ENCODE measurements at places on chromosomes 7 and 10.

GRCh38 chr7:153065051-153065450, 305.5 kb downstream of the ACTR3B start:
- DNase-seq, result no peak

DNA sequence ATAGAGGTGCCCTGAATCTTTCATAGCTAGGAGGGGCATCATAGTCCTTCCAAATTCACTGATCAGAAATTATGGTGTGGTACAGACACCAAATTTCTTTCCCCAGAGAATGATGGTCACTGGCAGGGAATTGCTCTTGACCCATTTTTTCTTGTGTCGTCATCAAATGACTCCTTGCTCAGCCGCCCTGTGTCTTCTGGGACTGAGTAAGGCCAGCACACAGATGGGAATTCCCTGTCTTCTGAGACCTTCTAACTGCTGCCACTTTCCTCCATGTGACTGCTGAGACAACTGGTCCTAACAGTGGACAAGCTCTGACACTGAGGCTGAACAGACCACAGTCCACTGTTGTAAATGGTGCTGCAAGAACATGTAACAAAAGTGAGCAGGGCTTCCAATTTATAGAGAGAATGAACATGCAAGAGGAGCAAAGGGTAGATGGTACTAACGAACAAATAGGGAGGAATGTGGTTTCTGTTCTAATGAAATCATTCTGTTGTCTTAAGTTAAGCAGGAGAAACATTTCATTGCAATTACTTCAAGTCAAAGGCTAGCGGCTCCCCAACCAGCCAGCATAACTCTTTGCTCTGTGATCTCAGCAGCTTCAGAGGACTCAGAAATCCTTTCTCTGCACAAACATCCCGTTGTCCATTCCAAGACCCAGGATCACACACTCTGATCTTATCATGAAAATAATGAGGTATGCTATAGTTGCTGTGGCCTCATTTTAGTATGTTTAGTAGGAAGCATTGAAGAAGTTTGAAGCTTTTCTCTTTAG, 235.9 kb upstream of the PRSS1 start:
- DNase-seq, result no peak

DNA sequence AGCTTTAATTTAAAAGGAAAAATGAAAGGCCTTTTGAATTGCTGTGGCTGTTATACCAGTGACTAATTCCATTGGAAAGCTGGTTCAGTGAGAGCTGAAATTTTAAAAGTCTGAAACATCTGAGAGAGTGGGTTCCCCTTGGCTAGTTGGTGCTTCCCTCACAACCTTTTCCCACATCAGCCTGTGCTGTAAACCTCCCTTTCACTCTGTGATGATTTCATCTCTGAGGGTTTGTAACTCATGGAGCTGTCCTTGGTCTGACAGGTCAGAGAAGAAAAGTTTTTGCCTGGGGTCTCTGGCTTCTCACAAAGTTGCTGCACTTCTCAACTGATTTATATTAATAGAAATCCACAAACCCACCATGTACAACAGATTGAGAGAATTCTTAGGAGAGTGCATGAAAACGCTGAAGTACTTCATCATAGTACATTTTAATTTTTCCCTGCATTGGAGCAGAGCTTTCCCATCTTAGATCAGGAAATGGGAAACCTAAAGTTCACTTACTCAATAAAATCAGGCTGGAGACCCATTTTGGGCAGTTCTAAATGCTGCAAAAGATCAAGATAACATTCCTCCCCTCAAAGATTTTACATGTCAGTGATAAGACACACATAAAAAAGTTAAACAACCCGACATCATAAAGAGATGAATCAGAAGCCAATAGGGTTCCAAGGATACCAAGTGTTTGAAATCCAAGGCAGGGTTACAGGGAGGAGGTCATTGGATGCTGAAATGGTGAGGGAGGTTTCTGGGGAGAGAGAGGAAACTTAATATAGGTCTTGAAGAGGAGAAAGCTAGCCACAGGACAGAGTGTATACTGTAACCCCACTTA, 157.0 kb upstream of the MKLN1 start:
- DNase-seq, result no peak

DNA sequence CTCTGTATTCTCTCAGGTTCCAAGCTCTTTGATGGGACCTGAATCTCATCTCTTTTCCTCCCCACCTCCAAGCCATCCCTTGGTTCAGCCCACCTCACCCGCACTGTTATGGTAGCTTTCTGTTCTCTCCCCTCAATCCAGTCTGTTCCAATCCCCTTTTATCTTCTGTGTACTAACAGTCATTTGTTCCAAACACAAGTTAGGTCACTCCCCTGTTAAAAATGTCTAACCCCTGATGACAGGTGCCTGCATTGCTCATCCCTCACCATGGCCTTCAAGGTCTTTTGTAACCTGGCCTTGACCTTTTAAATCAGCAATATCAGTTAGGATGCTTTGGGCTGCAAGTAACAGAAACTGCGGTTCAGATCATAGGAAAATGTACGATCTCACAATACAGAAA, 74.8 kb downstream of the CYP26A1 start:
- no peak for DNase-seq

GRCh38 chr10:44984671-44985101, 6.1 kb upstream of the DEPP1 start:
- no peak for DNase-seq

- no peak for DNase-seq
Measured at GRCh38 chr10:3203016-3203811, 30.6 kb upstream of the PITRM1 start.

GRCh38 chr10:71392791-71393781, 3.6 kb upstream of the CDH23 start:
- no peak for DNase-seq

GRCh38 chr7:38795593-38795992, 113.4 kb downstream of the VPS41 start:
- no peak for DNase-seq

GRCh38 chr7:74064696-74065095, 18.9 kb upstream of the LIMK1 start:
- no peak for DNase-seq

DNA sequence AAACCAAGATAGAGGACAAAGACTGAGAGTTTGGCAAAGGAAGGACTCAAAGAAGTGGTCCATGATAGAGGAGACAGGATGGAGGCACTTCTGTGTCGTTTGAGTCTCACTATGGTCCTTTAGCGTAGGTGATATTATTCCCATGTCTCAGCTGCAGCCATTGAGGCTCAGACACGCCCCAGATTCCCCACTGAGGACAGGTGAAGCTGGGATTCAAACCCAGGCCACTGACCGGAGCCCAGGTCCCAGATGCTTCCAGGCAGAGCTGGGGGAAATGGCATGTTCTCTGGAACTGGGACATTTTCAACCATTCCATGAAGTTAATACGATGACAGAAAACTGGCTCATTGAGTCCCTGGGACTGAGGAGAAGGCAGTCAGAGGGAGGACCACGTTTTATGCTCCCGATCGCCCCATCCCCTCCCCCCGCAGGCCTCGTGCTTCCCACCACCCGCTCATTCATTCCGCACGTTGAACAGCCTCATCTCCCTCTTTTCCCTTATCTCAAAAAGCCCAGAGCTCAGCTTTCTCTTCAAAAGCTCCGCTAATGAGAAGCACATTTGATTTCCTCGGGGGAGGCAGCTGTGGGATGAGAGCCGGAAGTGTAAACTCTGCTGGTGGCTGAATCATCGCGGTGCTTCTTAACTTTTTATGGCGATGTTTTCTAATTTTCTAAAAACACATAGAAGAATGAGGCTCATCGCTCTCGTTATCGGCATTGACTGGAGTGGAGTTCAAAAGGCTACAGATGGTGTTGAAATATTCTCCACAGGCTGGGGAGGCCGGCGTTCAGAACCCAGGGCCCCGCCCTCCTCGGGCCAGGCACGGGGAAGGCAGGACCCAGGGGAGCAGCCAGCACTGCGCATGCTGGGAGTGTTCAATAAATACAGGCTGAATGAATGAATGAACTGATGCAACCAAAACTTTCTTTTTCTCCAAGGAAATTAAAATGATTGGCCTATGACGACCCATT, 64.0 kb downstream of the OAT start:
- no peak for DNase-seq

DNA sequence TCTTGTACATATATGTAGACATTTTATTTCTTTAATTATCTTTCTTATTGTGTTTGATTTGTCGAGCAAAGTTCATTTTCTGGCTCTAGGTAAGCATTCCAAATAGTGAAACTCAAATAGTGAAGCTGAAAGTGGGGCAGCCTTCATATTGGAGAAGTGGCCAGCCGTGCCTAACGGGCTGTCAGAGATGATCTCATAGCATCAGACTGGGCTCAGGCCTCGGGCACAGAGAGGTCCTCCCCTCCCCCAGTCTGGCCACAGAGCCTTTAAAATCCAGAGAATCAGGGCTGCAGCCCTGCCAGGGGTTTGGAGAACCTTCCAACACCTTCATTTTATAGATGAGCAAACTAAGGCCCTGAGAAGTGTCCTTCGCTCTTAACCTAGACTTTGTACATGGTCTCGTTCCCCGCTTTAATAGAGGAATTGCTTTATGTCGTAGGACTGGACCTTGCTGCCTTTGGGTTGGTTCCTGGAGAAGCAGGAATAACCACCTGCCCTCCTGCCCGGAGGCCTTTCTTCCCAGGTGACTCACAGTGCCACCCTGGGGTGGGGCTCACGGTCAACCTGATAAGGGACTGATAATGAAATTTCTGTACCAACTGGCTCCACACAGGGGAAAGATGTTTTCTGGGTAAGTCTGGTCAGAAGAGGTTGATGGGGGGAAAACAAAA, 7.3 kb downstream of the TSPAN15 start:
- DNase-seq, result peak; percentile 45

- DNase-seq, result no peak
Measured at GRCh38 chr10:87541114-87541513, 36.4 kb downstream of the MINPP1 start.

GRCh38 chr10:110918269-110918642, 724 bp downstream of the BBIP1 start:
- DNase-seq, result no peak

- no peak for DNase-seq
Measured at GRCh38 chr10:7792541-7792940, 4.6 kb downstream of the ATP5F1C start.

- no peak for DNase-seq
Measured at GRCh38 chr10:112539340-112539739, 92.3 kb downstream of the VTI1A start.

- no peak for DNase-seq
Measured at GRCh38 chr7:45068236-45069023, 20.3 kb downstream of the NACAD start.

GRCh38 chr10:108901781-108902618, 1021.3 kb downstream of the XPNPEP1 start:
- DNase-seq, result no peak

- peak; percentile 43 for DNase-seq
Measured at GRCh38 chr7:29565982-29566746, 2.5 kb downstream of the PRR15 start.

- DNase-seq, result no peak
Measured at GRCh38 chr10:130941886-130942285, 369.6 kb downstream of the TCERG1L start.

GRCh38 chr7:55065511-55066229, 46.9 kb downstream of the EGFR start:
- no peak for DNase-seq

DNA sequence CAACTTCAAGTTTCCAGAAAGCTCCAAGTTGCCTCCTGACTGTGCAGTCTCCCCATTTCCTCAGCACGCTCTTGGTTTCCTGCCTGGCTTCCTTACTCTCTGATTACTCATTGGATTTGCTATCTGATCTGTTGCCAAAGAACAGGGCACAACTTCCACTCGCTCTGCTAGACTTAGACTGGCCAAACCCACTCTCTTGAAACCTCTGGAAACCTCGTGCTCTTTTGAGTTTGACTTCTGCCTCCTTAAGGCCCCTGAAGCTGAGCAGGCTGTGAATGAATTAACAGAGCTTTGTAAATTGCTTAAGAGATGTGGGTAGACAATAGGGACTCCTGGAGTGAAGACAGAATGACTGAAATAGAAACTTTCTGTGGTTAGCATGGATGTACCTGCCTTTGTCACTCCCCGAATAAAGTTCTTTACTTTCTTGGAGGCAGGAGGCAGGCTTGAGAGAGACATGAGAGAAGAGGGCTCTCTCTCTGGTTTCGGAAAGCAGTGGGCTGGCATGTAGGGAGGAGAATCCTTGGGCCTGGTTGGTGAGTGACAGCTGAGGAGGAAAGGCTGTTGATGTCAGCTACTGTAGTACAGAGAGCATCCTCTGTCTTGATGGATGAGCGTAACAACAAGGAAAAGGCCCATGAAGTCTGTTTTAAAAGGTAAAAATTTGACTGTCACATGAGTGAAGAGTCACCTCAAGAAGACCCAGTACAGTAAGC, 70.8 kb downstream of the CHN2 start:
- no peak for DNase-seq

DNA sequence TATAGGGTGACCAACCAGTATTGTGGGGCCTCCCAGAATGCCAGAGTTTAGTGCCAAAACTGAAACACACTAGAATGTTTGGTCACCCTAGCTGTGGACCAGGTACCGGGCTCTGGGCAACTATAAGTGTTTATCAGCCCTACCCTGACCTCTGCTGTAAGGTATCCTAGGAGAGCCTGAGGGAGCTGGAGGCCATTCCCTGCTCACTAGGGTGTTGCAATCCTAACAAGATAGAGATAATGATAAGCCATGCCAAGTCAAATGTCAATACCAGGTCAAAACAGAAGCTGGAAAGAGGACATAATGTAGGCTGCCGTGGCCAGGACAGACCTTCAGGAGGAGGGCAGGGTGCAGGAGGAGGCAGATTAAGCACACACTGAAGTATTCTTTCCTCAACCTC, 151.8 kb downstream of the KCNMA1 start:
- DNase-seq, result no peak

DNA sequence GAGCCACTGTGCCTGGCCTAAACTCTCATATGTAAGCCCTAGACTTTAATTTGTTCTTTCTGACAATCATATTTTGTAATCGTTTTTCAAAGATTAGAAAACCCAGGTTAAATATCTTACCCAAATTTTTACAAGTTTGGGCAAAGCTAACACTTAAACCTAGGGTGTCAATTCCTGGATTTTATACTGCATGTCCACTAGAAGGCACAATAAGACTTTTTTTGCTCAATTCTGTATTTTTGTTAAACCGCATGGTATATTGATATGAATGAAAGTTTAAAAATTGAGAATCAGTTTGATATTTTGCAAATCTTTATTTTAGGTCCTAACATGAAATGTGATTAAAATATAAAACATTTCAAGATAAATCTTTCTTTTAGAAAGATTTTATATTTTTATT, 29.3 kb downstream of the DYNC2I1 start:
- no peak for DNase-seq

GRCh38 chr7:157615101-157615817, 278.5 kb downstream of the DNAJB6 start:
- no peak for DNase-seq

GRCh38 chr10:96260014-96260413, 11.4 kb downstream of the BLNK start:
- DNase-seq, result no peak

DNA sequence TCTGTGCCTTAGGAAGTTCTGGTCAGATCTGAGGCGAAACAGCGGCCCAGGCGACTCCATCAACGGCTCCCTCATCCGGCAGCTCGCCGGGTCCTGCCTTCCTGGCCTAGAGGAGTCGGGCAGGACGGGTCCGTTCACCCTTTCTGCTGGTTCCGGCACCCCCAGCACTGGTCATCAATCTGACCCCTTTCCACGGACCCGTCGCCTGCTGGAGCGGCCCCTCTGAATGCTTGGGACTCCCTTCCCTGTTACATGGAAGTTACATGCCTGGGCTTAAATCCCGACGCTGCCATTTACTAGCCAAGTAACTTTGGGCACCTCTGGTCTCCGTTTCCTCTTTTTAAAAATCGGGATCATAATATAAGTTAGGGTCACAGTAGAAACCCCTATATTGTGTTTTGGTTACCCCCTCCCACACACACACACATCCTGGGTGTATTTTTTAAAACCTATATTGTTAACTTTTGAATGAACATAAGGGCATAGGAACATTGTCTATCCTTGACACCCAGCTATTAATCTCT, 607 bp upstream of the GGCT start:
- DNase-seq, result no peak

- no peak for DNase-seq
Measured at GRCh38 chr10:27388761-27389399, 115.2 kb upstream of the RAB18 start.
